Stimulated activated CD8-positive, alpha-beta memory T cell treated with anti-CD3 and anti-CD28 coated beads, Interleukin-7, amount 100 ng/mL, for 24 hours (primary cell): ENCODE measurements at places on chromosomes 2 and 18.

DNA sequence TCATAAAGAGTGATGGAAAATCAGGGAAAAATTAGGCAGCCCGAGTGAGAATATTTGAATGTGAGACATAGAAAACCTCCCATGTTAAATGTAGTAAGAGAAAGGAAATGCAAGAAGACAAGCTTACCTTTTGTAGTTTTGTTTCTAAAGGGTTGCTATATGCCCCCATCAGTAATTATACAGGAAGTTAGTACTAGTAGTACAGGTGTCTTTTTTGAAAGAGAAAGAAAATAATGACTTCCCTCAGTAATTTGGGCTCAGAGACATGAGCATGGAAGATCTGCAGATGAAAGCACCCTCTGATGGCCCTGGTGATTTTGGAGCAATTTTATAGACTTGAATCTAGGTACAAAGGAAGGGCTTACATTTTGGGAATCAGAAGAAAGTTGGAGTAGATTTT is 80.8 kb downstream of the RHBDD1 start:
- DNase-seq, result no peak

DNA sequence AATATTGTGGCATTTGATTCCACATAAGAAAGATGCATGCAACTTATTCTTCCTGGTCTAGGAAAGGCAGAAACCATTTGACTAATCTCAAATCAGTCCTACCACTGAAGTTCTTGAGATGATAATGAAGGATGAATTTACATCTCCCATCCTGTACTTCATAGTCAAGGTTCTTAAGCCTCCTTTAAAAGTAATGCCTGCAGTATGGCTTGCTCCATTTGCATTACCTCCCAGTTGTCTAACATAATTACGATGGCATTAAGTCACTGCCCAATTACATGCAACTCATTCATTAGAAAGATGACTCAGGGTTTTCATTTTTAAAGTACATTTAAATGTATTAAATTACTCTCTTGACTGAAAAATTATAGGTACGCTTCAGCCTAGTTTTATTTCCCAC is 32.2 kb downstream of the THADA start:
- DNase-seq, result no peak

GRCh38 chr2:194698012-194698411 is 959.0 kb upstream of the SLC39A10 start:
- no peak for DNase-seq

GRCh38 chr2:54482715-54483114 is 26.6 kb downstream of the SPTBN1 start:
- DNase-seq, result no peak

DNA sequence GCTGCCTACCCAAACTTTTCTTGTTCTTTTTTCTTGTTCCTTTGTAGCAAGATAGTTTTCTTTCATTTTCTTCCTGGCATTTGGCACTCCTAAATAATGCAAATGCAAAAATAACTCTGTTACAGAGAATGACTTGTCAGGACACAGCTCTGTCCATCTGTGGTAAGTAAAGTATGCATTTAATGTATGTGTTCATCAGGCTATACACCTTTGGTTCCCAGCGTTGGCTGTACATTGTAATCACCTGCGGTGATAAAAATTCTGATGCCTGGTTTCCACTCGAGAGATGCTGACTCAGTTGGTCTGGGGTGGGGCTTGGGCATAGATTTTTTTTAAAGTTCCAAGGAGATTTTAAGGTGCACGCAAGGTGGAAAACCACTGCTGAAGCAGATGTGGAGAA is at the start of gene SERPINB13:
SERPINB13 (plus strand) TSS at position 378 of the 400 bp plus-strand sequence. CDS start 1,325 bp downstream, outside the sequence.
- no peak for DNase-seq

GRCh38 chr2:69253611-69254301 is 133.3 kb downstream of the GFPT1 start:
- DNase-seq, result no peak

DNA sequence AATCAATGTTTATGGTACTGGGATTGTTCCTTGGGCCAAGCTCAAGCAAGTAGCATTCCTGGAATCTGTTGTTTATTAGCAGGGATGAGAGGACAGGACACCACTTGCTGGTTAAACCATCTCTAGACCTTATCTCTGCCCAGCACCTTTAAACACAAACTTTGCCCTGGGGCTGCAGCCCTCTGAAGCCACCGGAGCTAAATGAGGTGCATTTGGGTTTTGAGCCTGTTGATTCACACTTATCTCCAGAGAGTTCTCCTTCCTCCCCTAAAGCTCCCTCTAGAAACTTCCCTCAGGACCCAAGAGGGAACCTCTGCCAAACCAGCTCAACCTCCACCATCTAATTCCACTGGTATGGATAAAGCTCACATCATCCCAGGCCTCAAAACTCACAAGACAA is 94.8 kb upstream of the EPAS1 start:
- no peak for DNase-seq

DNA sequence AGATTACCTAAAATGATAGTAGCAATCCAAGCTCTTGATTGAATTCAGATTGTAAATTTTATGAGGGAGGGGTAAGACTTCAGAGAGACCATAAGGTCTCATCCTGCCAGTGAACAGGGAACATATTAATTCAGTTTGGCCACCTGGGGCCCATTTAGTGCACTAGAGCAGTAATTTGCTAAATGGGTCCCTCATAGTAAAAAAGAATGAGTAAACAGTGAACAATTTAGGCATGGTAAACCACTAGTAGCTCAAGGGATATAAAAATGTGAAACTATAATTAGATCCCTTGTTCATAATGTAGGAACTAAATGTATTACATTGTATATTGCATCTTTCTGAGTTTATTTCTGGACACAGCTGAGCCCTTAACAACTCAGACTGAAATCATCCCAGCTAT is 4.9 kb upstream of the PHLPP1 start:
- DNase-seq, result no peak

- no peak for DNase-seq
These were observed 11.2 kb downstream of the COPS8 start for GRCh38 chr2:237096911-237097310.

DNA sequence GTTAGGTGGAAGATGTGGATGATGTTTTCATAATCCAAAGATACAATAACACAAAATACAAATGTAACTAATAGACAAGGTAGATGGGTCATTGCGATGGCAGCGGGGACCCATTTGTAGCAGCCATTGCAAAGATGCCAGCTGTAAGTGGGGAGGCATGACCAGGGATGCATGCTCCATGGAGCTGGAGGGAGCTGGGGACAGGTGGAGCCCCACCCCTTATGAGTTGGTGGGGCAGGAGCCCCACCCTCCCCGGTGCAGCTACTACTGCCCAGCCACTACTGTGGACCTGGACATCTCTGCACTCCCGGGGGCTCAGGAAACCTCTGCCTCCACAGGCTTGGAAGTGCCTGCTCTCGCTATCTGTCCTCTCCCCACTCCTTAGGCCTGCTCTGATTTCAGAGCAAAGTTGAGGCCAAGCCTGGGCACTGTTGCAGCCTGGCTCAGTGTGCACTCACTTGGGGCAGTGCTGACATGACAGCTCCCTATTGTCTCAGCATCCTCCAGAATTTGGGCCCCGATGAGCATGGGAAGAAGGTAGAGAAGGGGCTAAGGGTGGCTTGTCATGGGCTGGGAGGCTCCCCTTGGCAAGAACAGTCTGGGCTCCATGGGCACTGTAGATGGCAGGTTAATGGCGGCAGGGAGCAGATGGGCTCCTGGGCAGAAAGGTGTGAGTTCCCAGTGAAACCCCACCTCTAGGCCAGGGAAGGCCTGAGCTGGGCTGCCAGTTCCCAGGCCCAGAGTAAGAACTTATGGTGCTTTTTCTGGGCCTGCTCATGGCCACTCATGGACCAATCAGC is 81.1 kb downstream of the ZNF804A start:
- no peak for DNase-seq

DNA sequence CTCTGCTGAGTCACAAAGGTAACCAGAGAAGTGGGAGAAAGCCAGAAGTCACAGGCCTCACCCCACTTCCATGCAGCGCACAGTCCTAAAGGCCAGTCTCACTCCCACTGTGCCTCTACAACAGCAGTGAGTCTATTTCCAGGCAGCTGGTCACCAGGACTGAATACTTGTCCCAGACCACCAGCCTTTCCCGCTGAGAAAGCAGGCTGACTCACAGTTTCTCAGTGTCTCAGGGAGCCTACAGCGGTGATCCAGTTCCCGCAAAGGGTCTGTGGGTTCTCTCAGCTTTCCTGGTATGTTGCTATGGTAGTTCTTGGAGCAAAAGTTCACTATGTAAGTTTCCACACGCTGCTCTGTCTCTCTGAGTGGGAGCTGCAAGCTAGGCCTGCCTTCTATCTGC is 622.5 kb downstream of the RNF144A start:
- DNase-seq, result no peak

GRCh38 chr2:75548036-75548573 is 12.6 kb downstream of the EVA1A start:
- DNase-seq, result no peak

- no peak for DNase-seq
These were observed 328 bp downstream of the DTYMK start for GRCh38 chr2:241686324-241686649.

- DNase-seq, result no peak
These were observed 72.9 kb upstream of the STK39 start for GRCh38 chr2:168320267-168320666.

GRCh38 chr2:217868911-217869334 is 133.9 kb downstream of the TNS1 start:
- no peak for DNase-seq

- no peak for DNase-seq
These were observed 4.9 kb upstream of the IMP4 start for GRCh38 chr2:130337735-130338325.

GRCh38 chr2:38750011-38750890 is 910 bp downstream of the SRSF7 start:
- DNase-seq, result peak; percentile 10

DNA sequence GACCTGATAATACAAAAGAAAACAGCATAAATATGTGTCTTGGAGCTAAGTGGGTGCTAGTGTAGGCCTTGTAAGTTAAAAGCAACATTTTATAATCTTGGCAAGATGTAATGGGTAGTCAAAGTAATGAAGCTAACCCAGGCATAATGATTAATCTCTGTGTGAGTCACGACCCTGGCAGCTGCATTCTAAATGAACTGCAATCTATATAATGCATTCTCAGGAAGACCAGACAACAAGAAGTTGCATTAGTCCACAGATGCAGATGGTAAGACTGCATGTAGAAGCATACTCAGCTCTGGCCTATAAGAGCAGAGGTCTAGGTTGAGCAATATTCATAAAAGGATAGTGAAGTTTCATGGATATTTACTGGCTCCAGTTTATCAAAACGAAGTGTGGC is 85.6 kb upstream of the ETAA1 start:
- DNase-seq, result no peak

- no peak for DNase-seq
These were observed 119.9 kb upstream of the CAB39 start for GRCh38 chr2:230592775-230593174.

DNA sequence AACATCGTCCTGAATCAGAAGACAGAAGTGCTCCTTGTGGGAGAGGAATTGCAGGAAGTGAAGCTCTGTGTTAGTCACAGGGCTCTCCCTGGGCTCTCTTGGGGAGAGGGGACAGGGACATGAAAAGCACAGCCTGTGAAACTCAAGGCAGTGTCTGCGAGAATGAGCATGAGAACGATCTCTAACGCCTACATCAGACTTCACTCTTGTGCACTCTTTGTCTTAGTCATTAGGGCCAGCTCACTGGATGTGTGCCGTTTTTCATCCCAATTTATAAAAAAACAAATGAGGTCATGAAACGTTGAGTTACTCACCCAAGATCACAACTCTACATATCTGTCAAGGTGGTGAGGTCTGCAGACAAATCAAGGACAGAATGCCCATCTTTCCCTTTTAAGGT is 27.0 kb upstream of the TWIST2 start:
- DNase-seq, result no peak

DNA sequence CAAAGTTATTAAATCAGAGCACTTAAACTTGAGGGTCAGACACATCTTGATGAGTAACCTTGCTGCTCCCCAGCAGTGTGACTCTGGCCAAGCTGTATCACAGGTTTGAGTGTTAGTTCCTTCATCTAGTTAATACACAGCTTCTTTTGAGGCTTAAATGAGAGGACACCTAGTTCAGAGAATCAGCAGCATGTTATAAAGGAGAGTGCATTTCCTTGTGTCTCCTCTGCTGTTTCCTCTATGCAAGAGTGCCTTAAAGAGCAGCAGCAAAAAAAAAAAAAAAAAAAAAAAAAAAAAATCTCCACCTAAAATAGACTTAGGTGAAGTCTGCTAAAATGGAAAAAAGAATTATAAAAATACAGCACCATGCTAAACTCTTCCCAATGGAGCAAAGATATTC is 261.9 kb downstream of the TCF4 start:
- no peak for DNase-seq

DNA sequence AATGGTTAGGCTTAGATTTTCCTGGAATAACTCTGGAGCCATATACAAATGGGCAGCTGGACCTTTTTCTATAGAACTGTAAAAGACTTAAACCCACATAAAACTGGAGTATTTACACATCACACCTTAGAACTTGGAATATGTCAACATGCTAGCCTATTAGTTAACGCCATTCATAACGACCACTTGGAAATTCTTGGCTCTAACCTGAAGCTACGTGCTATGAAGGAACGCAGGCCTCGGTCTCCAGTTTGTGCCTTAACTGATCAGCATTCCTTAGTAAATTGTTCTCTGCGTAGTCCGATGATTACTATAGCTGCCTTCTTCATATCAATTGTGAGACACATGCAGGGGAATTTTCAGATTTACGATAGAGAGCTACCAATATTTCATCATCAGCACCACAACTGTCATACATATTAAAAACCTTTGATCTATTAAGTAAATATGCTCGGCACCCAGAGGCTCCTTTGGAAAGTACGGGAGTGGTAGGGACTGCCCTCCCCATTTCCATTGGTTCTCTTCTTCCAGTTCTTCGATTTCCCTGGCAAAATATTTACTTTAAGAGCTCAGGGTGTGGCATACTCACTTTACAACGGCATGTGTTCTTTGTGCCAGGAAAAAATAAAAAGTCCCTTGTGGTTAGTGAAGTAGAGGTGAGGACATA is 17.5 kb upstream of the CCL20 start:
- DNase-seq, result no peak

- no peak for DNase-seq
These were observed 27.6 kb downstream of the LDLRAD4 start for GRCh38 chr18:13246121-13246520.

GRCh38 chr2:134161170-134161547 is 92.7 kb upstream of the MGAT5 start:
- DNase-seq, result no peak

GRCh38 chr2:105890111-105890510 is 145.4 kb downstream of the NCK2 start:
- DNase-seq, result no peak

- DNase-seq, result no peak
These were observed at the start of gene TSHZ1 for GRCh38 chr18:75210274-75211001. TSHZ1 (plus strand) TSS chr18:75210797; CDS start chr18:75211877, 1,080 bp downstream.

GRCh38 chr2:122193622-122194021 is 438.2 kb downstream of the TSN start:
- no peak for DNase-seq
